Natural killer cell (primary cell): ENCODE measurements at places on chromosomes 12 and 14. TPM values are rescaled to one million over a fixed set of nuclear protein-coding genes. Genes with fewer than 3 reads are reported as not detected.

- DNase-seq: no peak
- no peak overlapping the region for H3K27ac ChIP-seq
- no peaks in the 10 kb centered on the region for H3K36me3 ChIP-seq
- H3K4me1 ChIP-seq: no peaks in the 10 kb centered on the region
- no peak overlapping the region for H3K4me3 ChIP-seq
- H3K27me3 ChIP-seq: no peaks in the 10 kb centered on the region
Measured at GRCh38 chr12:2169940-2170339, 117.2 kb downstream of the CACNA1C start.

- H3K4me3 ChIP-seq: no peak overlapping the region
- DNase-seq: no peak
- H3K27me3 ChIP-seq: no peaks in the 10 kb centered on the region
- H3K4me1 ChIP-seq: peaks cover 19% of the 10 kb centered on the region
Measured at GRCh38 chr14:24291446-24292117, 8.0 kb downstream of the DHRS1 start.

DNA sequence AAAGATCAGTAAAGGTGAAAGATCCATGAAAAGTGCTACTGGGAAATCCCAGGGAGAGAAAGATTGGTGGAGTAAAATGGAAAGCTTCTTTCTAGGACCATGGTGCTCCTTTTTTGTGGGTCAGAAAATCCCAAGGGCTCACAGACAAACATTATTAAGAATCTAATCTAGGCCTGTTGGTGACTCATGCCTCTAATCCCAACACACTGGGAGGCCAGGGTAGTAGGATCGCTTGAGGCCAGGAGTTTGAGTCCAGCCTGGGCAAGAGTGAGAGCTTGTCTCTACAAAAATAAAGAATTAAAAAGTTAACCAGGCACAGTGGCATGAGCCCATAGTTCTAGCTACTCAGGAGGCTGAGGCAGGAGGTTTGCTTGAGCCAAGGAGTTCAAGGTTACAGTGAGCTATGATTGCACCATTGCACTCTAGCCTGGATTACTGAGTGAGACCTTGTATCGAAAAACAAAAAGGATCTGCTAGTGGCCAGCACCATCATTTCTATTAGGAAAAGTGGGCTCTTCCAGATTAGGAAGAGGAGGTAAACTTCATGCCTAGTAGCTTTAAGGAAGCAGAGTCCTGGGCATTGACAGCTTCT lies 43.0 kb downstream of the TXNRD1 start:
- no peak for DNase-seq
- H3K36me3 ChIP-seq: no peaks in the 10 kb centered on the region
- H3K27ac ChIP-seq: no peak overlapping the region

GRCh38 chr12:94875525-94875924 lies 128.0 kb downstream of the NDUFA12 start:
- H3K36me3 ChIP-seq: no peaks in the 10 kb centered on the region
- peaks cover 35% of the 10 kb centered on the region for H3K27me3 ChIP-seq
- no peak overlapping the region for H3K4me3 ChIP-seq
- DNase-seq: no peak

DNA sequence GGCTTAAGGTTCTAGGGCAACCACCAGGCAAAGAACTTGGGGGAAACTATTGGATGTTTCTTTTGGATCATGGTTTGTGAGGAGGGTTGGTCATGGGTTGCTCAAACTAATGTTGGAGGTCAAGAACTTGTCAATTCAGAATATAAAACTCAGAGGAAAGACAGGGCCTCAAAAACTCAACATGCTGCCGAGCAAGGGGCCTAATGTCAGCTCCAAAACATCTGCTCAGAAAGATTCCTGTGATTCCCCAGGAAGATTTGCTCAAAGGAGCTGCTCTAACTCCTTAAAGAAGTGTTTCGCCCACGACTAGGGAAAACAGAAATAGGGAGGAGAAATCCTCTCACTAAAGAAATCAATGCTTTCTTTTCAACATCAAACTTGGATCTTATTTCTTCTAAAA lies 3.7 kb upstream of the IGF1 start:
- no peak for DNase-seq
- peaks cover 5% of the 10 kb centered on the region for H3K27me3 ChIP-seq
- H3K27ac ChIP-seq: no peak overlapping the region
- no peak overlapping the region for H3K4me3 ChIP-seq
- H3K36me3 ChIP-seq: no peaks in the 10 kb centered on the region

DNA sequence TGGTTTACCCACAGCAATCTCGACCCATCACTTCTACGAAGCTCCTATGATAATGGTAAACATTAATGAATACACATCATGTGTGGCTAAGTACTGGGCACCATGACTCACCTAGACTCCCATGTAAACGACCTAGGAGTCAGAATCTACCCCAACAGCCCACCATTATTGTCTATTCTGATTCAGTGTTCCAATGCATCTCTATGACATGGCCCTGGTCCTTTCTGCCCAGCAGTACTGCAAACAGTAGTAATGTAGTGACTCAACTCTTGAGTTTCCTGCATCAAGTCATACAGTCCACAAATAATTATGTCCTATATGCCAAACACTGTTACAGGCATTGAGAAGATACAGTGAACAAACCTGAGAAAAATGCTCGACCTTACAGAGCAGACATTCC lies 14.6 kb downstream of the GTF2A1 start:
- H3K36me3 ChIP-seq: peaks cover 53% of the 10 kb centered on the region
- H3K4me3 ChIP-seq: no peak overlapping the region
- DNase-seq: no peak
- H3K27ac ChIP-seq: no peak overlapping the region
- H3K4me1 ChIP-seq: no peaks in the 10 kb centered on the region

The PTPN6 gene
- 357 TPM for total RNA-seq

The SYNE2 gene
- total RNA-seq: 325 TPM

The TEX52 gene
- not detected for total RNA-seq

The CIROP gene
- total RNA-seq: not detected

The TPPP2 gene
- total RNA-seq: not detected
